Progenitor cell of endocrine pancreas (in vitro differentiated cells): ENCODE measurements at places on chromosomes 11 and 22.

- no peak for DNase-seq
- H3K27me3 ChIP-seq: peaks cover 19% of the 10 kb centered on the region
- peak overlapping the region; percentile 75 for H3K4me3 ChIP-seq
- H3K4me1 ChIP-seq: peaks cover 7% of the 10 kb centered on the region
Observed at GRCh38 chr11:64285885-64286800, 495 bp downstream of the GPR137 start.

- no peak overlapping the region for H3K27ac ChIP-seq
- DNase-seq: no peak
- peaks cover 16% of the 10 kb centered on the region for H3K27me3 ChIP-seq
Observed at GRCh38 chr11:132520199-132520598, 1012.1 kb downstream of the OPCML start.

- H3K4me1 ChIP-seq: no peaks in the 10 kb centered on the region
- H3K27me3 ChIP-seq: no peaks in the 10 kb centered on the region
- H3K4me3 ChIP-seq: no peak overlapping the region
Observed at GRCh38 chr22:17829695-17830042, 55.4 kb upstream of the BID start.

- H3K4me1 ChIP-seq: no peaks in the 10 kb centered on the region
- H3K4me3 ChIP-seq: no peak overlapping the region
- H3K27me3 ChIP-seq: peaks cover 9% of the 10 kb centered on the region
Observed at GRCh38 chr11:76194872-76195668, 11.2 kb downstream of the WNT11 start.

- H3K4me3 ChIP-seq: no peak overlapping the region
- H3K27ac ChIP-seq: no peak overlapping the region
- no peak for DNase-seq
- peaks cover 30% of the 10 kb centered on the region for H3K36me3 ChIP-seq
Observed at GRCh38 chr11:77372726-77373125, 71.2 kb upstream of the GDPD4 start.

DNA sequence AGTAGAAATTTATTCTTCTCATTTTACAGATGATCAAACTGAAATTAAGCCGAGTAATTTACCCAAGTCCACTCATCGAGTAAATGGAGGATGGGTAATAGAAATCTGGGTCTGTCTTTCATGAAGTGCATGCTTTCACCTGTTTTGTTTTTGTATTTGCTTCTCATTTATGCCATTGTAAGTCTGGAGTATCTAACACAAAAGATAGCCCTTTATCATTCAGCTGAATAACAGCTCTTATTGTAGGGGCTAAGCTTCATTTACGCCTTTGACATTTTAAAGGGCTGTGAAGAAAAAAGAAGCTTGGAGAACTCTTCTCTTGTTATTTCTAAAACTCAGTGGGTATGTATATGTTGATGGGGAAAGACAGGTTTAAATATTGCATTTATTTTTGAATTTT, 1196.2 kb upstream of the TENM4 start:
- no peaks in the 10 kb centered on the region for H3K36me3 ChIP-seq
- no peak overlapping the region for H3K4me3 ChIP-seq
- H3K27ac ChIP-seq: no peak overlapping the region
- peaks cover 11% of the 10 kb centered on the region for H3K4me1 ChIP-seq

- peaks cover 22% of the 10 kb centered on the region for H3K36me3 ChIP-seq
- no peak for DNase-seq
- no peak overlapping the region for H3K27ac ChIP-seq
- H3K4me3 ChIP-seq: no peak overlapping the region
- H3K27me3 ChIP-seq: no peaks in the 10 kb centered on the region
- H3K4me1 ChIP-seq: peaks cover 9% of the 10 kb centered on the region
Observed at GRCh38 chr11:72760539-72761405, 8.6 kb upstream of the ARAP1 start.

DNA sequence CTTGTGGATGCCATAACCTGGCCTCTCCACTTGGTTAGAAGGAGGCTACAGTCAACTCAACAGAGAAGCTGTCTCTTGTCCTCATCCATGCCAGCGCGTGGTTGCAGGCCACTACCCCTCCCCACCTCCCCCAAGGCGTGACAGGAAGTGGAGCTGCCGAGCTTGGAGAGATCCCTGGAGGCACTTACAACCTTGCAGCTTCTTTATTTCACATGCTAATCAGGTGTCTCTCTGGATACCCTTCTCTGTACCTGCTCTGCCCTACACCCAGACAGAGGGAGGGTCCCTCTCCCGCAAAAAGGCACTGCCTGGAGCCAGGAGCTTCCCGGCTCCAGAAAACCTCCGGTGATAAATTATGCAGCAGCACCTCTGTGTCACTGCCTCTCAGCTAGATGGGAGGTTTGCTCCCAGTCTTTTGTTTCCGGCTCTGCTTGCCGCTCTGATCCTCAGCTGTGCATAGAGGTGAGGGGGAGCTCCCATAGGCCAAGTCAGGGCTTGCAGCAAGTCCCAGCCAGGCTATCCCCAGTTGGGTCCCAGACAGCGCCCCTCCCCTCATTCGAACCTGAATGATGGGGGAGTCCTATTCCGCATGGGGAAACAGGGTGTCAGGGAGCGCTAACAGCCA, 5.7 kb downstream of the LRP4 start:
- DNase-seq: no peak
- peaks cover 16% of the 10 kb centered on the region for H3K4me1 ChIP-seq
- peak overlapping the region; percentile 88 for H3K27ac ChIP-seq
- peak overlapping the region; percentile 69 for H3K4me3 ChIP-seq

GRCh38 chr11:15886866-15887265, 469.5 kb downstream of the SOX6 start:
- no peak overlapping the region for H3K4me3 ChIP-seq
- no peak for DNase-seq
- H3K4me1 ChIP-seq: peaks cover 27% of the 10 kb centered on the region
- H3K27me3 ChIP-seq: peaks cover 19% of the 10 kb centered on the region
- H3K27ac ChIP-seq: no peak overlapping the region
- H3K36me3 ChIP-seq: no peaks in the 10 kb centered on the region

- H3K4me1 ChIP-seq: peaks cover 18% of the 10 kb centered on the region
- no peaks in the 10 kb centered on the region for H3K27me3 ChIP-seq
- no peaks in the 10 kb centered on the region for H3K36me3 ChIP-seq
- H3K27ac ChIP-seq: no peak overlapping the region
- H3K4me3 ChIP-seq: no peak overlapping the region
Observed at GRCh38 chr11:86245369-86246292, 1.1 kb downstream of the EED start.

DNA sequence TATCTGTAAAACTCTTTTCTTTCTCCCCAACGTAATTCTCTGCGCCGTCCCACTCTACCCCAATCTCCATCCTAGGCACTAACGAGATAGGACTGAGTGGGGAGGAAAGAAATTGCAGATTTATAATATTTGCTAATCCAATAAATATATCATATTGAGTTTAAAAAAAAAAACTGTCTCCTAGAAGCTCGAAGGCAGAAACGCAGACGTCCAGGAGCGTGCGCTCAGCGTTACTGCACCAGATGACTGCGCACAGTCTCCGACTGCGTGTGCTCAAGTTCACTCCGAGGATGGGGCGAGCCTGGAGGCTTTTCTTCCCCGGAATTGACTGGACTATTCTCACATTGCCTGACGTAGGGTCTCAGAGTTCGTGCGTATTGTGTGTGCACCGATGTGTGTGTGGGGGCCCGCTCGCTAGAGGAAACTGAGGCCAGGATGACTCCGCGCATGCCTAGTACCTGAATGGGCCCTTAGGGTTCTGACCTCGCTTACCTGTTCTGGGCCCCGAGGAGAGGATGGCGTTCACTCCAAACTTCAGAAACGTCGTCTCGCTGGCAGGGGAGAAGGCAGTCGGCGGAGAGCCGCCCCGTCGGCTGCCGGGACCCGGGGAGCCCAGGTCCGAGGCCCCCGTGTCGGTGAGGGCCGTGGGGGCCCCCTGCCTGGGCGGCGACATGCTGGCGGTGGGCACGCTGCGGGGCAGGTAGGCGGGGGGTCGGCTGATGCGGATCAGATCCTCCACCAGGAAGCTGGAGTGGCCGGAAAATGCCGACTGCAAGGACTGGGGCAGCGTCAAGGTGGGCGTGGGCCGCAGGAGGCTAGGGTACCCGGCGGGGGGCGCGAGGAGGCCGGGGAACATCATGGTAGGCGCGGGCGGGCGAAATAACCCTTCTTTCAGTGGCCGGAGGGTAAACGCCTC, 551 bp downstream of the DBX1 start:
- H3K4me1 ChIP-seq: peaks cover 11% of the 10 kb centered on the region
- no peaks in the 10 kb centered on the region for H3K36me3 ChIP-seq
- H3K4me3 ChIP-seq: no peak overlapping the region
- DNase-seq: no peak

GRCh38 chr11:85742348-85742747, 56.4 kb upstream of the CCDC89 start:
- H3K4me1 ChIP-seq: peaks cover 9% of the 10 kb centered on the region
- H3K27ac ChIP-seq: no peak overlapping the region
- H3K36me3 ChIP-seq: no peaks in the 10 kb centered on the region
- peaks cover 22% of the 10 kb centered on the region for H3K27me3 ChIP-seq

DNA sequence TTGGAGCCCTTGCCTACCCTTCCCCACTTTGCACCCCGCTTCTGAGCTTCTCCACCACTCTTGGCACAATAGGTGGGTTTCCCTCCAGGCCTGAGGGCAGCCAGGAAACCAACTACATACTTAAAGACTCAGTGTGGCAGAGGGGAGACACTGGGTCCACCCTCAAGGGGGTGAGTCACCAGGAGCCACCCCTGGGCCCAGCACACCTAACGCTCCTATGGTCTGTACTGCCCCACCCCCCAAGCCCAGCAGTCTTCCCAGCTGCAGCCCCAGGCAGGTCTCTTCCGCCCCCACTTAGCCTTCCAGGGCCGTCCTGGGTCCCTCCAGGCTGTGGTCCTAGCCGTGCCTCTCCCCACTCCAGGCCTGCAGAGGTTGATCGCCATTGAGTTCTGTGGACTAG, 3.2 kb upstream of the TMPRSS13 start:
- H3K27me3 ChIP-seq: peaks cover 3% of the 10 kb centered on the region
- peaks cover 38% of the 10 kb centered on the region for H3K4me1 ChIP-seq
- H3K36me3 ChIP-seq: no peaks in the 10 kb centered on the region
- DNase-seq: no peak

- H3K27ac ChIP-seq: no peak overlapping the region
- no peaks in the 10 kb centered on the region for H3K4me1 ChIP-seq
Observed at GRCh38 chr11:68932933-68933577, 29.4 kb downstream of the IGHMBP2 start.

- DNase-seq: no peak
- no peak overlapping the region for H3K4me3 ChIP-seq
- no peaks in the 10 kb centered on the region for H3K36me3 ChIP-seq
- no peaks in the 10 kb centered on the region for H3K4me1 ChIP-seq
- H3K27me3 ChIP-seq: peaks cover 13% of the 10 kb centered on the region
- H3K27ac ChIP-seq: no peak overlapping the region
Observed at GRCh38 chr22:39825661-39826102, 67.9 kb downstream of the ENTHD1 start.

- H3K27me3 ChIP-seq: no peaks in the 10 kb centered on the region
- H3K4me3 ChIP-seq: no peak overlapping the region
- DNase-seq: no peak
- H3K4me1 ChIP-seq: peaks cover 16% of the 10 kb centered on the region
- H3K27ac ChIP-seq: no peak overlapping the region
Observed at GRCh38 chr11:111779118-111779517, 12.9 kb upstream of the PPP2R1B start.

DNA sequence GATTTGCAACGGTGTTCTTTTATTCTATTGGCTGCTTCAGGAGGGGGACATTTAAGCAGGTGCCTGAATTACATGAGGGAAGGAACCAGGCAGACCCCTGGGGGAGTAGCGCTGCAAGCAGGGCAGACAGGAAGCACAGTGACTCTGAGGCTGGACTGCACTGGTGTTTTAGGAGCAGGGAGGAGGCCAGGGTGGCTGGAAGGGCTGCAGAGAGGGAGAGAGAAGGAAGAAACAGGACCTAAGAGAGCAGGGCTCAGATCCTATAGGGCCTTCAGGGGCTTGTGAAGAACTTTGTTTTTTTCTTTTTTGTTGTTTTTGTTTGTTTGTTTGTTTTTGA, 62.5 kb upstream of the SORL1-AS1 start:
- H3K27me3 ChIP-seq: no peaks in the 10 kb centered on the region
- peak overlapping the region; percentile 94 for H3K27ac ChIP-seq
- DNase-seq: no peak
- peaks cover 10% of the 10 kb centered on the region for H3K36me3 ChIP-seq
- peaks cover 15% of the 10 kb centered on the region for H3K4me1 ChIP-seq
- no peak overlapping the region for H3K4me3 ChIP-seq

GRCh38 chr11:129951201-129951865, 51.3 kb downstream of the PRDM10 start:
- no peak overlapping the region for H3K27ac ChIP-seq
- DNase-seq: no peak
- H3K4me1 ChIP-seq: peaks cover 10% of the 10 kb centered on the region
- H3K4me3 ChIP-seq: no peak overlapping the region
- no peaks in the 10 kb centered on the region for H3K27me3 ChIP-seq

- no peaks in the 10 kb centered on the region for H3K27me3 ChIP-seq
- DNase-seq: no peak
- no peak overlapping the region for H3K27ac ChIP-seq
- no peaks in the 10 kb centered on the region for H3K36me3 ChIP-seq
- no peak overlapping the region for H3K4me3 ChIP-seq
Observed at GRCh38 chr11:87417951-87418350, 380.2 kb downstream of the TMEM135 start.

DNA sequence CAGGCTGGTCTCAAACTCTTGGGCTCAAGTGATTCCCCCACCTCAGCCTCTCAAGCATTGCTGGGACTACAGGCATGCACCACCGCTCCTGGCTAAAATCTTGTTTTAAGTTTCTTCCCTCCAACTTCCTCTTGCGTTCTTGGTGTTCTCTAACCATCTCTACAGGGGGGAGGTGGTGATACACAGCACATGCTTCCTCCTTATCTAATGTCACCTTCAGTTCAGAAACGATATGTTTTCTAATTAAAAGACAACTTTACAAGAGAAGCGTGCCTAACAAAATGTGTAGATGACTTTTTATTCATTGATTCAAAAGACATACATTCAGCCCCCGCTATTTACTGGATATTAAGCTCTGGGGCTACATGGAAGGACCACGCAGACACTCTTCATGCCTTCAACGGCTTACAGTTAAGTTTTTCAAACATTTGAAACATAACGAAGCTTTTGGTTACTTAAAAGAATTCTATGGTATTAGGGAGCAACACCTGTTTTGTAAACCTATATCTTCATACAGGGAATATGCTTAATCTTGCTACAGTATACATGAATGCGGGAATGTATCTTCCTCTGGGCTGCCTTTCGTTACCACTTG, 933 bp upstream of the DLAT start:
- H3K4me3 ChIP-seq: peak overlapping the region; percentile 95
- peak overlapping the region; percentile 99 for H3K27ac ChIP-seq
- H3K4me1 ChIP-seq: peaks cover 26% of the 10 kb centered on the region
- H3K36me3 ChIP-seq: peaks cover 17% of the 10 kb centered on the region

DNA sequence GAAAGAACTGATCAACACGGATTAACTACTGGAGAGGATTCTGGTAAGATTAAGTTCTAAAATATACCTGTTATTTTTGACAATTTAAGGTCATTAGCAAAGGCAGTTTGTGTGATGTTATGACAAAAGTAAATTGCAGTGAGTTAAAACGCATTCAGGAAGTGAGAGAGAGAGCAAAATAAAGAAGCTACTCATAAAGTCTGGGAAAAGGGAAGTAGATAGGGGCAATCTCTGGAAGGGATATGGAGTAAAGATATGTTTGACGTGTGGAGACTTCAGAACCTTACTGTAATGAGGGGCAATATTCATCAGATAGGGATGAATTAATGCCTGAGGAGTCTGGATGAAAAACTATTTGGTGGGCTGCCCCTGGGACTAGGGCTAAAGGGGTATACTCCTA, 16.8 kb downstream of the OR56B4 start:
- no peak overlapping the region for H3K27ac ChIP-seq
- H3K27me3 ChIP-seq: no peaks in the 10 kb centered on the region
- no peak overlapping the region for H3K4me3 ChIP-seq
- H3K36me3 ChIP-seq: no peaks in the 10 kb centered on the region
- H3K4me1 ChIP-seq: no peaks in the 10 kb centered on the region

GRCh38 chr11:1988667-1989317, 8.8 kb downstream of the H19 start:
- H3K27me3 ChIP-seq: no peaks in the 10 kb centered on the region
- H3K4me1 ChIP-seq: no peaks in the 10 kb centered on the region
- H3K27ac ChIP-seq: peak overlapping the region; percentile 49
- no peak for DNase-seq
- no peaks in the 10 kb centered on the region for H3K36me3 ChIP-seq
